ENCODE measurements at places on chromosomes 2 and 18.

GRCh38 chr2:195561116-195561921 is 95.7 kb upstream of the SLC39A10 start:
- DNase-seq: no peak

DNA sequence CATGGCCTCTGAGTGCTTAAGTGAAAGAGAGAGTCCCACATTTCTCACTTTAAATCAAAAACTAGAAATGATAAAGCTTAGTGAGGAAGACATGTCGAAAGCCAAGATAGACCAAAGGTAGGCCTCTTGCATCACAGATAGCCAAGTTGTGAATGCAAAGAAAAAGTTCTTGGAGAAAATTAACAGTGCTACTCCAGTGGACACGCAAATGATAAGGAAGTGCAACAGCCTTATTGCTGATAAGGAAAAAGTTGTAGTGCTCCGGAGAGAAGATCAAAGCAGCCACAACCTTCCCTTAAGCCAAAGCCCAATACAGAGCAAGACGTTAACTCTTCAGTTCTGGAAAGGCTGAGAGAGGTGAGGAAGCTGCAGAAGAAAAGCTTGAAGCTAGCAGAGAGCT is 32.1 kb downstream of the PSMD1 start:
- DNase-seq: no peak

GRCh38 chr18:58788971-58789875 is 75.5 kb upstream of the ZNF532 start:
- no peak for DNase-seq

DNA sequence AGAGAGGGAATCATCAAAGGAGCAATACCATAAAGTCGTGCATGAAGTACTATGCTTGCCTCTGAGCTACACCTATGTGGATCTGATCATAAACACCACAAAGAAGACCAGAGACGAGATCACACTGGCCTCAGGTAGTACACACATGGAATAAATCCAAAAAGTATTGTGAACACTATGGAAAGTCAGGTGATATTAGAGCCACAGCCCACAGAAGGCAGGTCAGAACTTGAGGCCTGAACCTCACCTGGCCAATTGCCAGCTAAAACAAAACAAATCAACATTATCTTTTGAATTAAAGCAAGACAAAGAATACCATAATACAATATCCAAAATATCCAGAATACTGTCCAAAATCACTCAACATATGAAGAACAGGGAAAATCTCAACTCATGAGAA is 371.1 kb downstream of the NCKAP5 start:
- no peak for DNase-seq

- DNase-seq: no peak
Measured at GRCh38 chr2:72138011-72138881, 9.4 kb downstream of the CYP26B1 start.

Measured in stimulated activated CD4-positive, alpha-beta T cell treated with anti-CD3 and anti-CD28 coated beads, Interleukin-1b, Interleukin-23, amount 100 ng/mL, for 1 hour (primary cell).